ENCODE measurements at places on chromosomes 2 and 18.

DNA sequence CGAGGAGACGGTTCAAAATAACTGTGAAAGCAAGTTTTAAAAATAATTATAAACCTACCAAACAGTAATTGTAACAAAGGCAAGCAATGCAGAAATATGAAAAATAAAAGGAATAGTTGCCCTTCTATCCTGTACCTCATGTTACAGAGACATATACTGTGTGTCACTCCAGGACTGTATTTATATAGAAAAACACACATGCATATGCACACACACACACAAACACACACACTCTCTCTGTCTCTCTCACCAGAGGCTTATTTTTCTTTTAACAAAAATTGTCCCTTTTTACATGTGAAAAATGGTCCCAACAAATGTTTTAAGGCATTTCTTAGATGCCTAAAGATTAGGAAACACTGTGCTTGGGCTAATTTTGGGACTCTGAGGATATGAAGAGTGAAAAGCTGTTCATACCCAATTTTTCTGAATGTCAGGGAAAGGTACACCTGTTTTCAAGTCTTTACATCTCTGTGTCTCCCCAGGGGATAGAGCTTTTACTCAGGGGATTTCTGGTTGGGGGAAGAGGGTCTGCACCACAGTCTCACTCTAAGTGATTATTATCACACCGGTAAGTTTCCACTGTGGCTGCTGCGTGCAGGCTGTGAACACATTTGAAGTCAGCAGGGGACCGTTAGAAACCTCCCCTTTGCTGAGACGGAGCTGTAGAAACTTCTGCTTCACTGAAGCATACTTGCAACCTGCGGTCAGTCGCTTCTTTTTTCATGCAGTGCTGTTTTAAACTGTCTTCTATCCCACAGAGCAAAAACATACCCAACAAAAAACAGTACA, 51.4 kb upstream of the SPAG16 start:
- peak; percentile 16 for DNase-seq

DNA sequence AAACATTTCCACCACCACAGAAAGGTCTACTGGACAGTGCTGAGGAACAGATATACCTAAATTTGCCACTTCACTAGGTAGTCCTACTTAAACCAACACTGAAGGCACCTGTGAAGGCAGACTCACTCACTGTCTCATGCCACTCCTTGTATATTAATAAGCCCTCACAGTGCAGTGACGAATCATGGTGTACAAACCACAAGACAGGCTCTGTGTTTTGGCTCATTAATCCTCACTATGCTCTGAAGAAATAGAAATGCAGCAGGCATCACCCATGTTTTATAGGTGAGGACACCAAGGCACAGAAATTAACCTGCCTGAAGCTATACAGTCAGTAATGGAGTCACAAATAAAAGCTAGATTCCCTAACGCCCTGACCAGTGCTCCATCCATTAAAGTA, 44.3 kb downstream of the BARD1 start:
- DNase-seq = no peak

- no peak for DNase-seq
These were observed 44.4 kb downstream of the RAB27B start for GRCh38 chr18:54872681-54873080.

DNA sequence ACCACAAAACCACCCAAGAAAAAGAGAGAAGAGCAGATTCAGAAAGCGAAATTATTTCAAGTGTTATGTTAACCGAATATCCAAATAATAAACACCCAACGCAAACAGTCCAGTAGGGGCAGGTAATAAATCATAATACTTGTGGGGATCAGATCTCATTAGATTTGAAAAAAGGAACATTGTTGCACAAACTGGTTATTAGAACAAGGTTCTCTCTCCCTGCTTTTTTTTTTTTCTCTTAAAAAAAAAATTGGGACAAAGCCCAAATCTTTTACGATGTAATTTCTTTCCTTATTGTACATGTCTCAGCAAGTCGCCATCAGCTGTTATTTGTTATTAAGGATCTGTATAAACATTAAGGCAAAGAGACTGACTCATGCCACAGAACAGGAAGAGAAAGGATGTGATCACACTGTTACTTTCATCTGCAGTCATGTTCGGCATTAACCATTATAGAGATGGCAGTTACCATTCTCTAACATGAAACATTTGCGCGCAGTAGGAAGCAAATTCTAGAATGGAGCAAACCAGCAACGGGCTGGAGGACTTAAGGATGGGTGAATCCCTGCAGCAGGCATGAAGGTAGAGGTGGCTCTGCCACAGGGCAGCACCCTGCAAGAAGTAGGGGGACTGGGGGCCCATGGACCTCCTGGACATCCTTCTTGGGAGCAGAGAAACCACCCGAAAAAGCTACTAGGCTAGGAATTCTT, 42.0 kb downstream of the EPHA4 start:
- no peak for DNase-seq

GRCh38 chr2:228901531-228901930, 369.6 kb downstream of the PID1 start:
- no peak for DNase-seq

- DNase-seq = no peak
These were observed 172.4 kb downstream of the LRATD1 start for GRCh38 chr2:14804902-14805301.

- no peak for DNase-seq
These were observed 229.1 kb upstream of the SLC14A2 start for GRCh38 chr18:45386041-45386655.

DNA sequence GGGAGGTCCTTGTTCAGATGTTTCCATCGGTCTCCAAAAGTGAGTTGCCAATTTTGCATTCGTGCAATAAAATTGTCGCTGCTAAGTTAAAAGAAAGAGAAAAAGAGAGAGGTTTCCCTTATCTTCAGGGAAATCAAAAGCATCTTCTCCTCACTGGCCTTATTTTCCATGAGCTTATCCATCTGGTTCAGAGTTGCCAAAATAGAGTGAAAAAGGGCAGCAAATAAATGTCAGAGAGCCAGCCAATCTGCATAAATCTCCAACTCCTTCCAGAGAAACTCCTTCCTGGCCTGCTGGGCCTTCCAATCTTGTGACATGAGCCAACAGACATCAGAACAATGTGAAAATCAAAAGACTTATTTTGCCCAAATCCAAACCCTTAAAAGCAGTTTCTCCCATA, 28.4 kb downstream of the PAX3 start:
- no peak for DNase-seq

- no peak for DNase-seq
These were observed 43.6 kb downstream of the NHEJ1 start for GRCh38 chr2:219116776-219117646.

DNA sequence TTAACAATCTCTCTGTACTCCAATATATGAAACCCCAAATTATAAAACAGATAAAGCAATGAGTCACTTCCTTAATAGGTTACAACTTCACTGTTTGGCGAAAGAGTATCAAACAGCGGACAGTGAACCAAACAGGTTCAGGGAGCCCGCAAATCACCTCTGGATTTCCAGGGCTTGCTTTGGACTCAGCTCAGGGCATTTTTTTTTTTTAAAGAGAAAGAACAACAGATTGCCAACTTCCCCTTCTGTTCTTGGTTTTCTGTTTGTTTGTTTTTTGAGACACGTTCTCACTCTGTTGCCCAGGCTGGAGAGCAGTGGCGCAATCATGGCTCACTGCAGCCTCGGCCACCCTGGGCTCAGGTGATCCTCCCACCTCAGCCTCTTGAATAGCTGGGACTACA, 52.7 kb downstream of the ABCB11 start:
- no peak for DNase-seq
